Right cardiac atrium (tissue), 5 donors: ENCODE measurements at places on chromosomes 3 and 15. TPM values are rescaled to one million over a fixed set of nuclear protein-coding genes. Genes with fewer than 3 reads are reported as not detected.
A peak's percentile ranks its signal among the peaks of the same experiment; 100 is the strongest.

- DNase-seq: no peak
Observed at GRCh38 chr3:18086760-18087159, 338.4 kb downstream of the SATB1 start.

- no peak for DNase-seq
Observed at GRCh38 chr15:84762840-84763572, 14.6 kb downstream of the ZNF592 start.

DNA sequence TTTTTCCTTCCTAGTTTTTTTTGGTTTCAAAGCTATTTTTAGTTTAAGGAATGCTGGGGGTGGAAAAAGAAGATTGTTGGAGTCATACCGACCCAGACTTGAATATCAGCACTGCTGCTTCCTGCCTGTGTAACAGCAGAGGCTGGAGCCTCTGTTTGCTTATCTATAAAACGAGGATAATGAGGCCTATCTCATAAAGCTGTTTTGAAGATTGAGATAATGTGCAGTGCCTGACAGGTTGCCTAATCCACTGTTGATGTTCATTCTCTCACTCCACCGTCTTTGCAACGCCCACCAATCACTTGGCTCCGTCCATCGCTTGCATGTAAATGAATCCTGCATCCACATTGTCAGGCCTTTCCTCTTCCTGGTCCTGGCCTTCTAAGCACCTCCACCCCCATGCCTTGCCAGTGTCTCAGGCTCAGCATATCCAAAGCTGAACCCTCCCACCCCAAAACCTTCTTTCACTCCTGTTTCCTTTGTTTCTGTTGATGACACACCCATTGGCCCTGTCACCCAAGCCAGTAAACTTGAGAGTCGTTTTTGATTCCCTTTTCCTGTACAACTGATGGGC, 94.9 kb downstream of the MEX3B start:
- no peak for DNase-seq

- DNase-seq: no peak
Observed at GRCh38 chr3:147397875-147398812, 8.2 kb downstream of the ZIC4 start.

- no peak for DNase-seq
Observed at GRCh38 chr3:10766049-10766705, 49.9 kb upstream of the SLC6A11 start.

DNA sequence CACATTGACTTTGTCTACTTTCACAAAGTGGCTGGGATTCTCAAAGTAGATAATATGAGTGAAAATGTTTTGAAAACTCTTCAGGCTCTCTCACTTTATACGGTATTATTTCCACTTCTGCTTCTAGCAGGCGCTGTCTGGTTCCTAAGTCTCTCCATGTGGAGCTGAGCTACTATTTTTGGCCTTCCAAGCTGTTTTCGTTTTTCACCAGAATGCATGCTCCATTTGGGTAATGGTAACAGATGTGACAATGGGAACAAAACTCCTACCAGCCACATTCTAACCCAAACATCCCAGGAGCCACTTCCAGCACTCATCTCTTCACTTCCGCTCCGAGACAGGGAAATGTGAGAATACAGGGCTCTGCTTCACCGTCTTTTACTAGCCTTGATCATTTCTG, 586.7 kb downstream of the NTRK3 start:
- DNase-seq: no peak

DNA sequence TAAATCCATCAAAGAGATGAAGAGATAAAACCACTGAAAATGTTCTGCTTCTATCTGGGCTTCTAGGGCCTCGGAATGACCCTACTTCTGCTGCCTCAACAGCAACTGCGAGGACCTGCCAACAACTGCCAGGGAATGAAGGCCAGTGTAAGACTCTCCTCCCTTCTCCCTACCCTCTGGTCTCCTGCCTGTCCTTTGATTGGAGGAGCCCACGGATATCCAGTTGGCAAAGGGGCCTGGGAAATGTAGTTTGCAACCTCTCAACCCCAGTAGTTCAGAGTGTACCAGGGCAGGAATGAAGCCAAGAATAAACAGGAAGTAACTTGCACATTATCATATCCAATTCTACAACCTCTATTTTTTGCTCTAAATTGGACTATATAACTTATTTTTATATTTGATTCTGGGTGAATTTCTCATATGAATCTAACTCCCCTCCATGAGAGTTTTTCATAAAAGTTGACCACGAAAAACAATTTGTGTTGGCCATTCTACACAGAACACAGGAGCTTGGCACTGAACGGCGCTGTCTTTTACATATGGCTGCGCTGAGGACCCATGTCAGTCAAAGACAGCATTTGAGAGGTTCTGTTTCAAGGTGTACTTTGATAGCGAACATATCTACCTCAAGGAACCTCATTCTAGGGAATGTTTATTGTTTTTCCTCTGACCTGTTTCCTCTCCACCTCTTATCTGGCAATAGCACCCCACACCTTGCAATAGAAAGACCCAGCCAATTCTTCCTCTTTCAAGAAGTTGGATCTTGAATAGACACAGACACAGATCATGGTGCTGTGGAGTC, 91.1 kb upstream of the RNF7 start:
- DNase-seq: no peak

GRCh38 chr3:13018561-13019242, 54.5 kb downstream of the IQSEC1 start:
- DNase-seq: no peak

DNA sequence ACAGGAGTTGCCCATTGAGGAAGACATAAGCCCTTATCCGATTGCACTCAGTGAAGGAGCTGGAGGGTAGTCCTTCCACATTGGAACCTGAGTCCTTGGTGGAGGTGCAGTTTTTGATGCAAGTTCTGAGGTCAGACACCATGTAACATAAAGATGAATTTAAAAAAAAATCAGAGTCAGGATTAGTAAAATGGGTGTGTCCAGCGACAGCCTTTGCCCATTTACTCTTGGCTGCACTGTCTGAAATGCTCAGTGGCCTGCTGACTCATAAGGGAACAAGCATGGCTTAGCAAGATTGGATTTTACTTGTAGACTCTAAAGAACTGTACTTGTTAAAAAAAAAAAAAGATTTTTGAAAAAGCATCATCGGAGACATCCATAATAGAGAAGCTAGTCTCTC, 241.1 kb upstream of the TOPAZ1 start:
- DNase-seq: no peak

- no peak for DNase-seq
Observed at GRCh38 chr3:107769882-107770281, 247.1 kb downstream of the BBX start.

GRCh38 chr3:136353461-136353860, 103.3 kb downstream of the PCCB start:
- DNase-seq: no peak

DNA sequence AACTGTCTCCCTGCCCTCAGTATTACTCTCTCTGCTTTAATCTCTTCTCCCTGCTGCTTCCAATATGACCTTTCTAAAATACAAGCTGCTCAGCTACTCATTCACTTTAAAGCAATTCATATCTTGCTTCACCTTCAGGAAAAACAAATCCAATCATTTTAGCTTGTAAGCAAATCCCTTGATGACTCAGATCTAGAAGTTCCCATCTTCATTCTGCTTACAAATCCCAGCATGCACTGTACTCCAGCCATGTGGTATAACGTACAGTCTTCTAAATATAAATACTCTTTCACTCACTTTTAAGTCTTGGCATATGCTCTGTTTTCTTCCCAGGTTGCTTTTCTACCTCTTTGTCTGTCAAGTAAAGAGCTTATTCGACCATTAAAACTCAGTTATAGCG, 1009.1 kb upstream of the SEMA6D start:
- DNase-seq: no peak

- no peak for DNase-seq
Observed at GRCh38 chr3:158731486-158731885, 771 bp downstream of the RARRES1 start.

DNA sequence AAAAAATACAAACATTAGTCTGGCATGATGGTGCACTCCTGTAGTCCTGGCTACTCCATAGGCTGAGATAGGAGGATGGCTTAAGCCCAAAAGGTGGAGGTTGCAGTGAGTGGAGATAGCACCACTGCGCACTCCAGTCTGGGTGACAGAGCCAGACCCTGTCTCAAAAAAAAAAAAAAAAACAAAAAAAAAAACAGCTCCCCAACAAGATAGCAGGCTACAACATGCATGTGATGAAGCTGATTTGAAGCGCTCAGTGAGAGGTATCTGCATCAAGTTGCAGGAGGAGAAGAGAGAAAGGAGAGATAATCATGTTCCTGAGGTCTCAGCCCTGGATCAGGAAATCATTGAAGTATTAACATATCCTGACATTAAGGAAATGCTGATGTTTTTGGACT, 608 bp upstream of the PPCDC start:
- DNase-seq: no peak

DNA sequence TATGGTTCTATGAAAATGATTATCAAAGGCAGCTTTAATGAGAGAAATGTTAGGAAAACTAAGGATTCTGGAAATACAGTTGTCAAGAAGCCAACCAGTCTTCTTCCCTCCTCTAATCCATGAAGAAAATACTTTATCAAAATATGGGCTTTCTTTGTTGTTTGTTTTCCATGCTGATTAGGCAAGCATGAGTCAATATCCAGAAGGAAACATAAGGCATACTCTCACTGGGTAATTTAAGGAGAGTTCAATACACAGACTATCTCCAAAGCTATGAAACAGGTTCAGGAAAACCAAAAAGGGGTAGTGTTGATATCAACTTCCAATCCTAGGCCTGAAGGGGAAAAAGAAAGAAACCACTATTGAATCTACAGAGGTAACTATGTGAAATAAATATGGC, 68.7 kb upstream of the CMC1 start:
- no peak for DNase-seq

- DNase-seq: peak; percentile 34
Observed at GRCh38 chr3:123285479-123285878, 83.7 kb downstream of the SEC22A start.

DNA sequence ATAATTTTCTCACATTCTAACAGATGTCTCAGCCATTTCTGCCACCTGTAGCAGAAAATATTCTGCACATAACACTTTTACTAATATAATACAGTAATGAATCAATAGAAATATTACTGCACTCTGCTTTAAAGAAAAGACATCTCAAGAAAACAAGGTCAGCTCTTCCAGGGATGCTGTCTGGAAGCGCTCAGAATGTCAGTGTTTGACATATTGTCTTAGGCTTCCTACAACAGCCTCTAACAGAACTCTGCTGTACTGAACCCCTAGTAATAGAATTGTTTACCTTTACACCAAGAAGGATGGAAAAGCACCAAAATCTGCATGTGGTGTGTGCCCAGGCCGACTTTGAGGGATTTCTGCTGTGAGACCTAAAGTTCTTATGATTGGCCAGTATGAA, 61.9 kb upstream of the FSTL1 start:
- DNase-seq: no peak

- no peak for DNase-seq
Observed at GRCh38 chr3:197356741-197357140, 58.3 kb upstream of the DLG1 start.

DNA sequence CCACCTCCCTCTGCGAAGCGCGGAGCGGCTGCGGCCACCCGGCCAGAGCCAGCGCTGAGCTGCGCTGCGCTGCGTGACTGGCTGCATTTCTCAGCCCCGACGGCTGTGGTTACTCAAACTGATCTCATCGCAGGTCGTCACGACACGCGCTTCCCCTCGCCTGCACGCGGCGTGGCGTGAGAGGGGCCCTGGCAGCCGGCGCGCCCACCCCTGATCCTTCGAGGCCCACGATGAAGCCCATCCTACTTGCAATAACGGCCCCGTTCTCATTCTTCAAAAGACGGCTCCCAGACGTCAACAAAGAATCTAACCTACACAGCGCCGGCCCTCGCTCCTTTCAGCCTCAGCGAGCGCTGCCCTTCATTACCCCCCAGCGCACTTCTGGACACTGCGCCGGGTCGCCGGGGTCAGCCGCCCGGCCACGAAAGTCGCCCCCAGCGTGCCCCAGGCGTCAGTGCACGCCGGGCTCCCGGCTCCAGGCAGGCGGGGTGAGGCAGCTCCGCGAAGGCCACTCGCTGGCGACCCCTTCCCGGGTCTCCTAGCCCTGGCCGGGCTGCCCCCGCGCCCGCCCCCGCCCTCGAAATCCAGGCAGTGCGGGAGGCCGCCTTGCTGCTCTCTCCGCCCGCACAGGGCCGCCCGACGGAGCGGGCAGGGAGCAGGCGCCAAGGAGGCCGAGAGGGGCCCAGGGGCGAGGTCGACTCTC, 9.9 kb upstream of the LEKR1 start:
- DNase-seq: peak; percentile 32

DNA sequence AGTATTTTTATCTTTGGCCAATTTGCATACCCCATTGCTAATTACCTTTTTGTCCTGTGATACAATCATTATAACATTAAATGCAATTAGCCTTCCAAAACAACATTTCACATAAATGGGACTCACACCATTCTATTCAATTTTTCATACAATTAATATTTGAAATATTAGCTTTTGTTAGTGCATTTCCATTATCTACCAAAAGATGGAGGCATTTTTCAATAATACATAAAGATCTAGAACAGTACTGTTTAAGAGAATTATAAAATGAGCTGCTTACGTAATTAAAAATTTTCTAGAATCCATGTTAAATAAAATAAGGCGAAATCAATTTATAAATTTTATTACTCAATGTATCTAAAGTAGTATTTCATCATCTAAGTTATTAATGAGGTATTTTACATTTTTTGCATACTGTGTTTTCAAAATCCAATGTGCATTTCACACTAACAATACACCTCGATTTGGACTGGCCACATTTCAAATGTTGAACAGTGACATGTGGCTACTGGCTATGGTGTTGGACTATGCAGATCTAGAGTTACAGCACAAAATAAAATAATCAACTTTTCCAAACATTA, 74.3 kb downstream of the TJP1 start:
- DNase-seq: no peak

DNA sequence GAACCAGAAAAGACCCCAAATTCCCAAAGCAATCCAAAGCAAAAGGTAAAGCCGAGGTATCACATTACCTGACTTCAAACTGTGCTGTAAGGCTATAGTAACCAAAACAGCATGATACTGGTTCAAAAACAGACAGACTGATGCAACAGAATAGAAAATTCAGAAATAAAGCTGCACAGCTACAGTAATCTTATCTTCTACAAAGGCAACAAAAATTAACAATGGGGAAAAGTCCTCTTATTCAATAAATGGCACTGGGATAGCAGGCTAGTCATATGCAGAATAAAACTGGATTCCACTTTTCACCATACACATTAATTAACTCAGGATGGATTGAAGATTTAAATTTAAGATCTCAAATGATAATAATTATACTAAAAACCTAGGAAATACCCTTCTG, 392.6 kb upstream of the CBLB start:
- no peak for DNase-seq

STRIT1 gene
- total RNA-seq: 0.35 TPM

SLC24A5 gene
- not detected for total RNA-seq
